Stimulated activated CD4-positive, alpha-beta T cell treated with anti-CD3 and anti-CD28 coated beads, Interleukin-12 subunit alpha, Interleukin-12 subunit beta, amount 100 ng/mL, for 24 hours (primary cell): ENCODE measurements at places on chromosomes 13 and 19.

DNA sequence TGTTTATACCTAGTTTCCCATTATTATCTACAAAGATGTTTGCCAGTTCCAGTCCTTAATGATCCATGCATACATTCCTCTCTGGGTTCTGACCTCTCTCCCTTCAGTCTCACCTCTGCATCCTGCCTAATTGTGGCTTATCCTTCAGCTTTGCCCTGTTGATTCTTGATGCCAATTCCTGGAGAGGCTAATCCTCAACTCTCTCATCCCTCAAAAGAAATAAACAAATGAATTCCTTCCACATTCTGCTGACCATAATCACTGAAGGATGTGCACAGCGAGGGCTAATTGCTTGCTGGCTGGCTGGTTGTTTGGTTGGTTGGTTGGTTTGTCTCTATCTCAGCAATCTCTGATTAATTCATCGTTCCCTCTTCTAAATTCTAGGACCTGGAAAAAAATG lies 113.8 kb downstream of the IRS2 start:
- DNase-seq, result no peak

- DNase-seq, result no peak
Observed at GRCh38 chr19:45577111-45577905, 7.3 kb downstream of the OPA3 start.

GRCh38 chr13:109761695-109762094 lies 24.7 kb downstream of the IRS2 start:
- no peak for DNase-seq

DNA sequence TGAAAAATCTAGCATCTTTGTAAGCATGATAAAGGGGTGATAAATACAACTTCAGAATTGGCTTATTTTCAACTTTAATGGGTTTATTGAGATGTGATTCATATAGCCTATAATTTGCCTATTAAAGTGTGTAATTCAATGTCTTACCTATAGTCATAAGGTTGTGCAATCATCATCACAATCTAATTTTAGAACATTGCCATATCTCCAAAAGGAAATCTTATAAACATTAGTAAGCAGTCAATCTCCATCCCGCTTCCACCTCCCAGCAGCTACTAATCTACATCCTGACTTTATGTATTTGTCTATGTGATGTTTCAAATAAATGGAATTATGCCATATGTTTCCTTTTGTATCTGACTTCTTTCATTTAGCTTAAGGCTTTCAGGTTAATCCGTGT lies 145.2 kb upstream of the KLHL1 start:
- DNase-seq, result no peak

- no peak for DNase-seq
Observed at GRCh38 chr19:19171821-19172532, 1.9 kb upstream of the MEF2B start.

GRCh38 chr19:50649433-50650391 lies at the start of gene C19orf81:
Gene C19orf81 (plus strand): TSS chr19:50649445. CDS start chr19:50649445, 0 bp downstream.
- DNase-seq, result no peak
